Stomach (tissue), 19 donors: ENCODE measurements at places on chromosomes 11 and 22.
A peak's percentile ranks its signal among the peaks of the same experiment; 100 is the strongest.

DNA sequence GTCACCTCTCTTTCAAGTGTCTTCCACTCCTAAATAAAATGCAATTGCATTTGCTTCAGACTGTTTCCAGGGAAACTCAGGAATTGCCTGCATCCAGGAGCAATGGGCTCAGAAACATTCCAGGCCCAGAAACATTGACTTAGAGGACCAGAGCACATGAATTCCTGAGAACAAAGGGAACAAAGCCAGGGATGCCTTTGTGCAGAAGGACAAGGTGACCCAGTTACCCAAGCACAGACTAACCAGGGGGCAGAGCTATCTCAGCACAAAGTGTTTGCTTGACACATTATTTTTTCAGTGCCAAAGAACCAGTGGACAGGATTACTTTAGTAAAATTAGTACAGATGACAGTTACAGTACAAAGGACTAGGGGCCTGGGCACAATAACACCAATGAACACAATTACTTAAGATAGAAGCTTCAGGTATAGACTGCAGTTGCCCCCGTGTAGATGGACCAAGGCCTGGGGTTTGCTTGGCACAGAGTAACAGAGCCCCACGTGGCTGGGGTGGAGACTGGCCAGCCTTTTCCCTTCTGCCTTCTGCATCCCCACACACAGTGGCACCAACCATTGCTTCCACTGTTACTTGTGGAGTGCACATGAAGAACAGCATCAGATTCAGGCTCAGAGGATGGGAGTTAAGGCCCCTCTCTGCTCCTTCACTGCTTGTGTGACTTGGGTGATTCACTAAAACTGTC is 500.8 kb downstream of the INSC start:
- no peak for DNase-seq
- no peak overlapping the region for H3K27ac ChIP-seq
- no peaks in the 10 kb centered on the region for H3K27me3 ChIP-seq
- H3K4me1 ChIP-seq, result no peaks in the 10 kb centered on the region
- H3K36me3 ChIP-seq, result no peaks in the 10 kb centered on the region
- H3K4me3 ChIP-seq, result no peak overlapping the region

DNA sequence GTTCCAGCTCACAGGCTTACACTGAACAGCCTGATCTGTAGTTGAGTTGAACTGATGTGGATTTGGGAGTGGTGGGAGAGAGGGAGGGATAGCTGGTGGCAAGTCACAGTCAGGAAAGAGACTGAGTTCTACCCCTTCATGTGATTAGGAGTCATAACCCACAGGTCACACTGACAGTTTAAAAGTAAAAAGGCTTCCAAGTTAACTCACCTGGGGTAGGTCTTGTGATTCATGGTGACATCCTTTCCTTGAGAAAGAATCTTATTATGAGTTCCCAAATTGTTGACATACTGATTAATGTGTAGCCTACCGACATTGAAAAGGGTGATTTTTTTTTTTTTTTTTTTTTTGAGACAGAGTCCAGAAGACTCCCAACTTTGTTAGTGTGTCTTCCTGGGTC is 5.4 kb downstream of the IZUMO1R start:
- DNase-seq, result no peak
- H3K27ac ChIP-seq, result no peak overlapping the region
- H3K4me1 ChIP-seq, result no peaks in the 10 kb centered on the region
- H3K36me3 ChIP-seq, result no peaks in the 10 kb centered on the region

- peak overlapping the region; percentile 50 for H3K27ac ChIP-seq
- DNase-seq, result no peak
- no peaks in the 10 kb centered on the region for H3K4me1 ChIP-seq
- H3K4me3 ChIP-seq, result no peak overlapping the region
- H3K27me3 ChIP-seq, result no peaks in the 10 kb centered on the region
These were observed 17.0 kb upstream of the SORL1 start for GRCh38 chr11:121435132-121435531.

- no peak for DNase-seq
- no peak overlapping the region for H3K27ac ChIP-seq
- no peaks in the 10 kb centered on the region for H3K27me3 ChIP-seq
- H3K4me1 ChIP-seq, result peaks cover 8% of the 10 kb centered on the region
These were observed 12.8 kb downstream of the FBXO3 start for GRCh38 chr11:33761471-33761870.

DNA sequence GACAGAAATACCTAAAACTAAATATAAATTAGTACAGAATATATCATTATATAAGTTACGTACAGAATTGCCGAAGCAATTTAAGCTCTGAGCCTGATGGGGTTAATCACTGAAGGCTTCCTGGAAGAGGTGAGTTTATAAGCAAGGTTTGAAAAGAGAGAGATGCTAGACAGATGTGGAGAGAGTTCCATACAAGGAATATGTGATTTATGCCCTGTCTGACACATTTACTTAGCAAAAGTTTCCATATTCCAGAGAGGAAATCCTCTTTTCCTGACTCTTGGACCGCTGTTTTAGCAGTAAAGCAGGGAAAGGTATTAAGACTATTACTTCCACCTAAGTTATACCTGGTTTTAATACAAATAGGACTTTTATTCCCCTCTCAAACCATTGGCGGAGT is 65.1 kb downstream of the DBX1 start:
- no peaks in the 10 kb centered on the region for H3K27me3 ChIP-seq
- H3K4me3 ChIP-seq, result no peak overlapping the region
- H3K27ac ChIP-seq, result no peak overlapping the region
